ENCODE measurements at places on chromosomes 2 and 18. TPM values are rescaled to one million over a fixed set of nuclear protein-coding genes. Genes with fewer than 3 reads are reported as not detected.

The LYG1 gene
- total RNA-seq = 0.54 TPM

The GKN1 gene
- total RNA-seq = not detected

The ACTG2 gene
- 0.52 TPM for total RNA-seq

The RPRD1A gene
- 23.4 TPM for total RNA-seq

The CPLX4 gene
- not detected for total RNA-seq
